ENCODE measurements at places on chromosomes 3 and 15.

GRCh38 chr3:11982341-11982941, 21.7 kb upstream of the SYN2 start:
- ATAC-seq: no peak

GRCh38 chr3:132079147-132079546, 44.3 kb upstream of the CPNE4 start:
- no peak for ATAC-seq

- ATAC-seq: no peak
Observed at GRCh38 chr15:43206054-43206453, 14.8 kb downstream of the EPB42 start.

DNA sequence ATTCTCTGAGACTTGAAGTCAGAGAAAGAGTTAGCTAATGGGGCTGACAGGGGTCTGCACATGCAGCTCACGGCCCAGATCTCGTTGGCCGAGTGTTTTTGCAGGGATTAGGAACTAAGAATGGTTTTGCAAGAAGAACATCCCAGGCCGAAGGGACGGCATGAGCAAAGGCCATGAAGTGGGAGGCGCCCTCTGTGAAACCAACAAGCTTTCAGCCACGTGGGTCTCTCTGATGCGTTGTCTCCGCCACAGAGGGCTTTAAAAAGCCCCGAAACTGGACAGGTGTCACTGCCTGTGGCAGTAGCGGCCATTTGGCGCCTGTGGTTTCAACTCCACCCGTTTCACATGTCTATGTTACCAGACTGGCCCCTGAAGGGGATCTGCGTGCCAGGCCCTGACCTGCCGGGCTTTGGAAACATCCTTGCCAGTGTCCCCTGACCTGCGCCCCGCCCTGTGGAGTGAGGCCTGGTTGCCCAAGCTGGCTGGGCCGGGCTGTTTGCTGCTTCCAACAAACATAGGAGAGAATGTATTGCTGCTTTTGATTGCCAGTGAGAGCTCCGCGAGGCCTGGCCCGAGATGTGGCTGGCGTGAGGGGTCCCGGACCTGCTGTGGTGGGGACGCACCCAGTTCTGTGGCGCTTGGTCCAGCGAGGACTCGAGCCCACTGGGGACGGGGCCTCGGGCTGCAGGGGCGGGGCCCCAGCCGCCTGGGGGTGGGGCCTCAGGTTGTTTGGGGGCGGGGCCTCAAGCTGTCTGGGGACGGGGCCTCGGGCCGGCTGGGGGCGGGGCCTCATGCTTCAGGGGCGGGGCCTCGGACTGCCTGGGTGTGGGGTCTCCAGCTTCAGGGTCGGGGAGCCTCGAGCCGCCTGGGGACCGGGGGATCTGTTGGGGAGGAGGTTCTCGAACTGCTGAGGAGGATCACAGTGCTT, 30.4 kb downstream of the GOLGA6L2 start:
- no peak for ATAC-seq

DNA sequence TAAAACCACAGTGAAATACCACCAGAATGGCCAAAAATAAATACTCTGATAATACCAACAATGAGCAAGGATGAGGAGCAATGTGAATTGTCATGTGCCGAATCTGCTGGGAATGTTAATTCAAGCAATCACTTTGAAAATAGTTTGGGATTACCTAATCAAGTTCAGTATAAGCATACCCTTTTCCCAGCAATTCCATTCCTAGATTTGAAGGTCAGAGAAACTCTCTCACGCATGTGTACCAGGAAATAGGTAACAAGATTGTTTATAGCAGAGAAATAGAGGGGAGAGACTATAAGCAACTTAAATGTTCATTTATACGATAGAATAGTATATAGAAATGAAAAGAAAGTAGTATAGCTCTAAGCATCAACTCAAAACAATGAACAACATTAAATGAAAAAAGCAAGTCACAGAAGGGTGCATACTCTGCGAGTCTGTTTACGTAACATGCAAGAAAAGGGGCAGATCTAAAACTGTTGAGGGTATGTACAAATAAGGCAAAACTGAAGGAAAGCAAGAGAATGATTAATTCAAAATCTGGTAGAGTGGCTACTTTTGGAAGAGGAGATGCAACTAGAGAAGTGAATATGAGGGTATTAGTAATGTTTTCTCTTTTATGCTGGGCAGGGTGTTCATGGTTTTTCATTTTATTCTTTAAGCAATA, 27.4 kb downstream of the TMOD3 start:
- no peak for ATAC-seq
